ENCODE measurements at places on chromosomes 16 and 17.

GRCh38 chr16:77551357-77551756 is 116.5 kb upstream of the ADAMTS18 start:
- no peak for DNase-seq

DNA sequence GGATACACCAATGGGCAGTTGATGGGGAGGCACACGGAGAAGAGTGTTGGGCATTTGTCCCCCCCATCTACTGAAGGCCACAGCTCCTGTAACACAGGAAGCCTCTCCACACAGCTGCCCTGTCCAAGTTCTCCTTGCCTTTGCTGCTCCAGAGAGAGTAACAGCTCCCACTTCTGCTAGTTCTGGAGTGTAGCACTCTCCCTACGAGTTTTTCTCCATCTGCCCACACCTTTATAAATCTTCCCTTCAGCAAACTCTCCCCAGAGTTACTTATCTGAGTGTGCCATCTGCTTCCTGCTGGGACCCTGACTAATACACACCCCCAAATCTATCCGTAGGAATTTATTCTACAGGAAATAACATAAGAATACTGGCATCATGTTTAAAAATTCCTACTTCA is 42.6 kb upstream of the ERN1 start:
- no peak for DNase-seq

DNA sequence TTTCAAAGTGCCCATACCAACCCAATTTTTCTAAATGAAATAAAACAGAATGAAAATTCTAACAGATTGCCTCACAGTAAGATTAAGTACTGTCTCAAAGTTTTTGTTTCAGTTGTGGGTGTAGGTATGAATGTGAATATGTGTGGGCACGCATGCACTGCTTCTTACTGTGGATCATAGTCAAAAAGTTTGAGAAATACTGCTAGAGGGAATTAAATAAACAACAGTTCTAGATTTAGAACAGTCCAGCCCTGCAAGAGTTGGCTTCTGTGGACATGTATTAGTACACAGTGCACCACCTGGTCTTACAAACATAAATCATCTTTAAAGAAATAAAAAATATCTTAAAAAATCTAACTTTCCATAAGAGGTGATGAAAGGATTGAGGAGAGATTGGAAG is 8.4 kb downstream of the ZNF652 start:
- DNase-seq: no peak

GRCh38 chr16:5649762-5650743 is 552.5 kb upstream of the EEF2KMT start:
- no peak for DNase-seq

GRCh38 chr16:15650698-15651171 is 690 bp downstream of the NDE1 start:
- peak; percentile 9 for DNase-seq
